ENCODE measurements at places on chromosomes 7 and 10.

- no peak for DNase-seq
These were observed 39.8 kb downstream of the ATOH7 start for GRCh38 chr10:68192113-68192512.

GRCh38 chr10:88792661-88793060 is 9.9 kb upstream of the LIPM start:
- peak; percentile 64 for DNase-seq

DNA sequence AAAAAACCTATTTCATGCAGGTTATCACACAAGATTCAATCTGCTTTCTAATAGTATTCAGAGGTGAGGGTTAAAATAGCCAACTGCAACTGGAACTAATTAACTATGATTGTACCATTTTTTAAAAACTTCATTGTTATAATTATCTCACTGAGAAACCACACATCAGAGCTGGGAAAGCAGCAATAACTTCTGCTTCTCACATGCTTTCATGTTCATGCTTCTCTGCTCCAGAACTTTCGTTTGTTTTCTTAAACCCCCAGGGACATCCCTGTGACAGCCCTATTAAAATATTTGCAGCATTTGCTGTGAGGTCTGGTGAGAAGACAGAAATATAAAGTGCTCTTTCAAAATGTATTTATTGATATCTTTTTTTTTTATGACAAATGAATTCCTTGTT is 389.0 kb upstream of the SORCS1 start:
- DNase-seq: peak; percentile 23

- DNase-seq: peak; percentile 2
These were observed 296.4 kb upstream of the MAGI2 start for GRCh38 chr7:79749856-79750255.

- no peak for DNase-seq
These were observed 7.6 kb downstream of the IFIT2 start for GRCh38 chr10:89309156-89310055.

GRCh38 chr7:99032928-99033327 is 111.0 kb downstream of the SMURF1 start:
- no peak for DNase-seq

DNA sequence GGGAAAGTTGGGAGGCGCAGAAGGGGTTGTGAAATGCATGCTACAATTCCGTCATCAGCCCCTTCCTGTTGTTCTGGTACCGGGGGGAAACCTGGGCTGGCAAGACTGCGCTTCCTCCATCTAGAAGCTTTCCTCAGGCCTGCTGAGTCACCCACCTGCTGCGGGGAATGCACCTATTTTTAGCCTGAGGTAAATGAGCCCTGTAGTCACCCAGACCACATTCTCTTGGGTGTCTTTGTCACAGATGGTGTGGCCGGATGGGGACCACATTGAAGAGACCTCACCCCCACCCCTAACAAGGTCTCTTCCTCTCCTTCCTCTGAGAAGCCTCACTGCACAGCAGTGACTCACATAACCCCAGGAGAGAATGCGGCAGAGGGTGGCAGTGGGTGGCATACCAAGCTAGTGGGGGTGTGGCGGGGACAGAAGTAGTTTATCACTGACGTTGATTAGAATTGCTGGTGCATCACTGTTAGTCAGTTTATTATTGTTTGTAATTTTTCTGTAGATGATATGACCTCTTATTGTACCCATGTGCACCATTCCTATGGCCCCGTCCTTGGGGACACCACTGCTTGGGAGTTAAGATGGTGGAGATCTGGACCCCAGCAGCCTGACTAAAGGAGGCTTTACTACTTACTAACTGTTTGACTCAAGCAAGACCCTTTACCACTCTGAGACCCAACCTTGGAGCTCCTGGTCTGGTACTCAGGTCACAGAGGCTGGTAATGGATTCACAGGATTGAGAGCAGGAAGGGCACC is 83.0 kb upstream of the DUSP5 start:
- no peak for DNase-seq

DNA sequence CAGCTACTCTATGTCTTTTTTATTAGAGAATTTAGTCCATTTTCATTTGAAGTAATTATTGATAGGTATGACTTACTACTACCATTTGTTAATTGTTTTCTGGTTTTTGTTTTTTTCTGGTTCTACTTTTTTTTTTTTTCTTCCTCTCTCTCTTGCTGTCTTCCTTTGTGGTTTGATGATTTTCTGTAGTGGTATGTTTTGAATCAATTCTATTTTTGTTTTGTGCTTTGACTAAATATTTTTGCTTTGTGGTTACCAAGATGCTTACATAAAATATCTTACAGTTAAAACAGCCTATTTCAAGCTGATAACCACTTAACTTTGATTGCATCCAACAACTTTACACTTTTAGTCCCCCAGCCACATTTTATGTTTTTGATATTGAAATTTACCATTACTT is 3.3 kb upstream of the OR2F2 start:
- DNase-seq: no peak

- no peak for DNase-seq
These were observed 514 bp upstream of the CHAT start for GRCh38 chr10:49613165-49613881.

GRCh38 chr10:102775201-102775934 is 31.6 kb downstream of the WBP1L start:
- DNase-seq: peak; percentile 79

DNA sequence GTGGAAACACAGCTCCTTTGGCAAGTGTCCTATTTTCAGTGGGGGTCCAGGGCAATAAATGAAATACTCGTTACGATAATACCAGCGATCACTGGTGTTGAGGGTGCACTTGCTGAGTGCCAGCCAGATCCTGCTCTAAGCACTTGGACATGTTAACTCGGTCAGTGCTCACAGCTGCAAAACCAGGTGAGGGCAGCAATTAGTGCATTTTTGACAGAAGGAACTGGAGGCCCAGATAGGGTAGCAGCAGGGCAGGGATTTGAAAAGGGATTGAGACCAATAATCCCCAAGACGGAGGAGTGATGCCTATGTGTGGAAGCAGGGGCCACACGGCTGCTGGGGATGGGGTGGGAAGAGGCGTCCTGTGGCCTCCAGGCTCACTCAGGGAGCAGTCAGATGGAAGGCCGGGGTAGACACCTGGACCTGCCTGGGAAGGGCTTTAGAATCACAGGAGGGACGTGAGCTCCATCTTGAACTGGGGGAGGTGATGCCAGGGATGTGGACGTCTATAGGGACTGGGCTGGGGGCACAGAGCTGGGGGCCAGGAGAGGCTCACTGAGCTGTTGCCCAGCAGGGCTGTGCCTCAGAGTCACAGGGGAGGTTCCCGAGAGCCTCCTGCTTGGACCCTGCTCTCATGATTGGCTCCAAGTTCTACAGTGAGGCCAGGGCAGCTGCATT is 14.3 kb downstream of the PTPRE start:
- DNase-seq: no peak

GRCh38 chr7:27211764-27212204 is 11.9 kb upstream of the HOXA13 start:
- DNase-seq: no peak

DNA sequence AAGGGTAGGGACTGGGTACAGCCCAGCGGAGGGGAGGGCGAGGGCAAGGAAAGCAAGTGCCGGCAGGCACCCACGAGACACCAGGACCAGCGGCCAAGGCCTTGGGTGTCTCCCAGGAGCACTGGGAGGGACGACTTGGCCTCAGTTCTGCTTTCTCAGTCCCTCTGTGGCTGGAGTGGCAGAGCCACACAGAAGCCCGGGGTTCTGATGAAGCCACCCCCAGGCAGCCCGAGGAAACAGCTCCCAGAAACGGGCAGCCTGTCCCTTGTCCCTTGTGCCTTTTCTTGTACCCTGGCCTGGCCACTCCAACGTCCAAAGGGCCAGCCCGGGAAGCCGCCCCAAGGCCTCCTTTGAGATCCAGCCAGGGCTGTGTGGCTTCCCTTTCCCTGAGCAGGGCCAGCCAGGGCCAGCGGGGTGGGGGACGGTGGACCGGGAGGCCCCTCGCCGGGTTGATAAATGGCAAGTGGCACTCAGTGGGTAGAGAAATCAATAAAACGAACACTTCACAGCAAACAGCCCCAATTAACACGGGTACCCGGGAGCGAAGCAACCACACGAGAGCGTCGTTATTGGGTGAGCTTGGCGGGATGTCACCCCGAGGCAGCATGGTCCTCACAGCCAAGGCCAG is 69.8 kb upstream of the GNA12 start:
- DNase-seq: no peak

- DNase-seq: no peak
These were observed 57.7 kb downstream of the ZFAND4 start for GRCh38 chr10:45614869-45615268.

DNA sequence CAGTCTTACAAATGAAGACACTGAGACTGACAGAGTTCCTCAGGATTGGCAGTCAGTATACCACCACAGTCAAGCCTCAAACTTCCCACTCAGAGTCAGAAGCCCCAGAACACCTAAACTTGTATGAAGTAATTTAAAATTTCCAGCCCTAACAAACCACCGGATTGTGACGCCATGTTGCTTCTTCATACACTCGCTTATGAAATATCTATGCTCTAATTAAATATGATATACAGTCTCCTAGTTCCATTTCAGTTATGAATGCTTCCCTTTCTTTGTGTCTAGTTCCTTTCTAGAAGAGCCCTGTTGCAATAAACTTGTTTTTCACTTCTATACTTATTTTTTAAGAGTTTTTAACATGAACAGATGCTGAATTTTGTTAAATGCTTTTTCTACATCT is 172.0 kb upstream of the NOBOX start:
- DNase-seq: no peak

GRCh38 chr7:129773328-129773731 is 161.8 kb downstream of the NRF1 start:
- no peak for DNase-seq

- DNase-seq: no peak
These were observed 66.6 kb downstream of the LYZL1 start for GRCh38 chr10:29355411-29355991.

- no peak for DNase-seq
These were observed 826.0 kb downstream of the SORCS1 start for GRCh38 chr10:106338486-106338885.

DNA sequence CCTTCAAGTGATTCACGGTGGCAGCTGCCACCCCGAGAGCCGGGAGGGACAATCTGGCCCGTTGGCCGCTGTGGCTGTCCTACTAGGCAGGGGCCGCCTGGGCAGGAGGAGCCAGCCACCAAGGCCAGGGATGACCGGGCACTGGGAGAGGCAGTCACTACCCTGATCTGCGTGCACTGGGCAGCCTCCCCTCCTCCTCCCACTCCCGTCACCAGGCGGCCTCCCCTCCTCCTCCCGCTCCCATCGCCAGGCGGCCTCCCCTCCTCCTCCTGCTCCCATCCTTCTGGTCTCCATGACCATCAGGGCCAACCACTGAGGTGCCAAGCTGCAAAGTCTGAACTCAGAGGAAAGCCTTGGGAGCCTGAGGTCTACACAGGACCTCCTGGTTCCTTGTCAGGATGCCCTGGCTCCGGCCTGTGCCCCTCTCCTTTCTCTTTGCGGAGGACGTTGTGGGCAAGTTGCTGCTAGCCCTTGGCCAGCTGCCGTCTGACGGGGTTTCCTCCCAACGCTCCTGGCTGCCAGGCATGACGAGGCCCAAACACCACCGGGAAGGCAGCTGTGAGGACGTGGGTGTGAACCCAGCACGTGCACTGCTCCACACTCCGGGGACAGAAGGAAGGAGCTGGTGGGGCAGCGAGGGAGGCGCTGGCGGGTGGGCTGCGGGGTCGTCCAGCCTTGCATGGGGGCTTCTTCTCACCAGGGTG is 131.1 kb downstream of the WDR37 start:
- no peak for DNase-seq
